T-cell (primary cell): ENCODE measurements at places on chromosomes 12 and 14. TPM values are rescaled to one million over a fixed set of nuclear protein-coding genes. Genes with fewer than 3 reads are reported as not detected.

DNA sequence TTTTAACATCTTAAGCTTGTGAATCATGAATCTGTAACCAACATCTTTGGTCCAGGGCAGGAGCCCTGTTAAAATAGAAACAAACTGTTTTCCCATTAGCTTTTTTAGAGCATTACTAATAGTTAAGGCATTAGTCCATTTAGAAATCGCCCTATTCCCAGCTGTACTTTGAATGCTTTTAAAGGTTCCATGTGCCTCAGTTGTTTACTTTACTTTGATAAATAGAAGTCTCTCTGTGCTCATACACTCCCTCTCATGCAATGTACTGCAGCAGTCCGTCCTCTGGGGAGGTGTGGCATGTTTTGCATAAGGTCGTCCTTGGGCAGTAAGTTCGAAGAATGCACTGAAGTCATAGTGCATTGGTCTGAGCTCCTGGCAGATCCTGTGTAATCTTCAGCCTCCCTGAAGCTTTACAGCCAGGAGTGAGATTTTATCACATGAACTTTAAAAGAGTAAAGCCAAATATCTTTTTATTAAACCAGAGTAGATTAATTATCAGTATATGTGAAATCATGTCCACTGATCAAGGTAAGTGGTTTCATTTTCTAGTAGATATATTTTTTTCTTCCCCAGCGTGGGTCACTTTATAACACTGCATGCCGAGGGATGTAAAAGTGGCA, 134.7 kb downstream of the FGD4 start:
- no peak for DNase-seq

The CSRNP2 gene
- total RNA-seq = 34.3 TPM

DNA sequence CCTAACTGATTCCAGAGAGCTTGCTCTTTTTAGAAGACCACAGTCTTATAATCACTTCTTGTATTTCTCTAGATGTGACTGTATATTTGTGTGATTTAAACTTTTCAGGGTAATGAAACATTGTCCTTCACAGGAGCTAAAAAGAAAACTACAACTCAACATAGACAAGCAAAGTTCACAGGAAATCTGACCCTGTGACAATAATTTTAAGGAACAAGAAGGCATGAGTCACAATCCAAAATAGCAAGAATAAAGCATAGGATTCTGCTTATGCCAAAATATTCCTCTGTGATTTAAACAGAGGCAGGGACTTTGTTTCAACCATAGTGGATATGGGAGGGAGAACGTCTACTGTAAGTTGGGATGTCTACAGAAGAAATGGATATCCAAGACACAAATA, 44.3 kb downstream of the GPR65 start:
- no peak for DNase-seq

DNA sequence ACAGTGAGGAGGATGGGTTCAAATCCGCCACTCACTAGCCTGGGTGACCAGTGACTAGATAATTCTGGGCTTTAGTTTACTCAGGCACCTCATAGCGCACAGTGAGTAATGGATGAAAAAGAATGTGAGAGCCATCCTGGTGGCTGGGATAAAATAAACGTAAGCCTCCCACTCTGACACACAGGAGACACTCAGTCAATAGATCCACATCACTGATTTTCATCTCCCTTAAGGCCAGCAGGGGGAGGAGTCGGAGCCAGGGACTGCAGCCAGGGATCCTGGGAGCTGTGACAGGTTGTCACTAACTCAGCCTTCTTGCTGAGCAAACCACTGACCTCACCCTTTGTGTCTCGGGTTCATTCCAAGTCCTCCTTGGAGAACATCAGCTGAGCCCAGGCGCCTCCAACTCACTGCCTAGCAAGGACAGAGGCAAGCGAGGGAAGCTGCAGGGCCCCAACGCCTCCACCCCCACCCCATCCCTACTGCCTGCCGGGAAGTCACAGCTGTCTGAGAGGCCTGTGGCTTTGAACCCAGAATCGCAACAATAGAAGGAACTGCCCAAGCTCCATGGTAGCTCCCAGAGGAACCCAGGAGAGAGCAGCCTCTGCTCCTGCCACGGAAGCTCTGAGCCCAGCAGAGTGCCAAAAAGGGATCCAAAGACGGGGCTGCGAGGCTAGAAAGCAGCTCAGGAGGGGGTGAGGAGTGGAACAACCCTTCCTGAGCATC, 30.7 kb downstream of the PXN start:
- no peak for DNase-seq

The INSM2 gene
- total RNA-seq = not detected

GRCh38 chr12:46892887-46893286, 67.1 kb upstream of the SLC38A4 start:
- DNase-seq = no peak

The COX8C gene
- total RNA-seq = not detected
